ENCODE measurements at places on chromosomes 16 and 17.

- no peak for DNase-seq
Observed at GRCh38 chr17:82237746-82238471, 9.1 kb downstream of the SLC16A3 start.

DNA sequence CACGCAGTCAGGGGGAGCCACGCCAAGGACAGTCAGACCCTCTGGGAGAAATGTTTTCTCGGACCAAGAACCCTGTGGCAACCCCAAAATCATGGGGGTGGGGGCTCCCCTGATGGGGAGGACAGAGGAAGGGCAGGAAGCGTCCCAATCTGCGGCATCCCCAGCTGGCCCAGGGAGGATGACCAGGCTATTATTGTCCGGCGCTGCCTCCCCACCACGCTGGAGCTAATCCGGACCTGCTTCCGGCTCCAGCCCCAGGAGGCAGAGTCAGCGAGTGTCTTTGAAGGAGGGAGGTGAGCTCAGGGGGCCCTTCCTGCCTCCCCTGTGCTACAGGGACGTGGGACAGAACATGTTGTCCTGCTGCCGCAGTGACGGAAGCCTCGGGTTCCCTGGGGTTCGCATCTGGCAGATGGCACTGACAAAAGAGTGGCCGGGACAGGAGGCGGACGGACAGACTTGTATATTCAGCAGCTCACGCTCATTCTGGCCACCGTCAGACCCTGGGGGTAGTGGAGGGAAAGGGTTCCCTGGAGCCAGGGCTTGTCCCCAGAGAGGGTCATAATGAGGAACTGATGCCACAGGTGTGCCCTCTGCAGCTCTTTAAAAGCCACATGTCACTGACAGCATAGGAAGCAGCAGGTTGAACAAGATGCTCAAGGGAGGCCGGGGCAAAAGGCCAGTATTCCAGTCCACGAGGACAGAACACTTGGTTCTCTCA lies 54.3 kb upstream of the CDC42EP4 start:
- no peak for DNase-seq

DNA sequence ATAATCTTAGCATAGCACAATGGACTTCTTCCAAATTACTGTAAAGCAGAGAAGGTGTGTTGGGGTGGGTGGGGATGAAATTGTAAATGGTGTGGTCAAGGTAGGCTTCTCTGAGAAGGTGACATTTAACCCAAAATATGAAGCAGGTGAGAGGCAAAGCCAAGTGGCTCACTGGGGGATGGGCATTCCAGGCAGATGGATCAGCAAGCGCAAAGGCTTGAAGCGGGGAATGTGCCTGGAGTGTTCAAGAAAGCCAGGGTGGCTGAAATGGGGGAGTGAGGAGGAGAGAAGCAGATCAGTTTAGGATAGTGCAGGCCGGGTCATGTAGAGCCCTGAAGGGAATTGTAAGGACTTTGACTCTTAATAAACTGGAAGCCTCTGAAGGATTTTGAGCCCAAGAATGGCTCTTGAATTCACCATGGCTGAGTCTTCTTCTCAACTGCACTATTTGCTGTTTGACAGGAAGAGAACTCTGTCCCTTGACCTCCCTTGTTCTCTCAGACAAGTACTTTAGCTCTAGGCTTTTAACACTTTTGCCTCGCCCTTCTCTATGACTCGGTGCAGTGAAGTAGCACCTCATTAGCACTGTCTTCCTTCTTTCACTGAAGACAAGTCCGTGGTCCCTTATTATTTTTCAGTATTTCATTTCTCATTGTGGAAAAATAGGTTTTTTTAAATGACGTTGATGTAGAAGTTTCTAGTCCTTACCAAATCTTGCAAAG lies 14.7 kb downstream of the CACNG3 start:
- no peak for DNase-seq

DNA sequence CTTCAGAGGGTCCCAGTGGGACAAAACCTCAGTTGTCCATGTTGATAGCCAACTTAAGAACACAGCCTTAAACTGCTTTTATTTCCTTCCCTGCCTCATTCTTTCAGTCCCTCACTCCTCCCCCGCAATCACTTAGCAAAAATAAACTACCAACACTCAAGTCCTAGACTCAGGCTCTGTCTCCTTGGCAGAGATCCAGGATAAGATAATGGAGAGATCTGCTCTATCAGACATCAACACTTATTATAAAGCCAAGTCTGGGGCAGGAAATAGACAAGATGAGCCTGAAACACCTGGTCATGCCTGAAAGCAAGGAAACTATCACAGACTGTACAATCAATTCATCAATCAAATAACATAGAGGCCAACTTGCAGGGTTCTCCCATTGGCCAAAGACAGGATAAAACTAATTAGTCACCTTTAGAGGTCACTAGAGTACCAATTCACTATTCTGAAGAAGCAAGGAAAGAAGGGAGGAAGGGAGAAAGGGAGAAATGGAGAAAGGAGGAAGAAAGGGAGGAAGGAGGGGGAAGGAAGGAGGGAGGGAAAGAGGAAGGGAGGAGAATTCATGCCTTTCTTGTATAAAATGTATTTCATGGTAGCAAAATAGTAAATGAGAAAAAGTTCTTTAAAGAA lies 15.7 kb downstream of the HYDIN start:
- DNase-seq, result no peak

GRCh38 chr16:27230562-27231001 lies 27.3 kb downstream of the KDM8 start:
- peak; percentile 46 for DNase-seq

GRCh38 chr17:77572065-77572601 lies 386.4 kb upstream of the TNRC6C start:
- DNase-seq, result no peak

DNA sequence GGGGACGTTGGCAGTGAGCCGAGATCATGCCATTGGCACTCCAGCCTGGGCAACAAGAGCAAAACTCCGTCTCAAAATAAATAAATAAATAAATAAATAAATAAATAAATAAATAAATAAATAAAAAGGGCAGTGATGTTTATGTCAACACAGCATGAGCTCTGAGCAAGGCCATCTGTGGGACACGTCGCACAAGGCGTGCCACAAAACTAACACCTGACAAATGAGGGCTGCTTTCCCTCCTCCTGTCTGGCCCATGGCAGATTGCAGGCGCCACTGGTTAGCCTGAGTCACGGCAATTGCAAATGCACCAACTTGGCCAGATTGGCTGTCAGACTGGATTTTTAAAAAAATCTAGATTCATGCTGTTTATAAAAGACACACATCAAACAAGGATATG lies 25.9 kb upstream of the SPNS3 start:
- DNase-seq, result no peak

DNA sequence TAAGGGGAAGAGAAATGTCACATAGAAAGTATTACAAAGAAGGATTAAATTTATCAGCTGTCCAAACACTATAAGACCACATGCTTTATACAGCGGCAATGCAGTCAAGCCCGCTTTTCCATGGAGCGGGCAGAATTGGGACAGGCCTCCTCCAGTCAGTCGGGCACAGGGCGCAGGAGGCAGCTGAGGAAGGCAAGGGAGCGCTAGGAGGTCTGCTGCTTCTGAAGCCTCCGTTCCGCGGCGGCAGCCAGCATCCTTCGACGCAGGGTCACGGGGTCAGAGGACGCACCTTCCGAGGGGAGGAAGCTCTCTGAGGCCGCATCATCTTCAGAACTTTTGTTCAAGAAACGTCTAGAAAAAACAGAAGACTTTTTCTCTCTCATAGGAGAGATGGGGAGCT lies 62.6 kb downstream of the AMFR start:
- no peak for DNase-seq

DNA sequence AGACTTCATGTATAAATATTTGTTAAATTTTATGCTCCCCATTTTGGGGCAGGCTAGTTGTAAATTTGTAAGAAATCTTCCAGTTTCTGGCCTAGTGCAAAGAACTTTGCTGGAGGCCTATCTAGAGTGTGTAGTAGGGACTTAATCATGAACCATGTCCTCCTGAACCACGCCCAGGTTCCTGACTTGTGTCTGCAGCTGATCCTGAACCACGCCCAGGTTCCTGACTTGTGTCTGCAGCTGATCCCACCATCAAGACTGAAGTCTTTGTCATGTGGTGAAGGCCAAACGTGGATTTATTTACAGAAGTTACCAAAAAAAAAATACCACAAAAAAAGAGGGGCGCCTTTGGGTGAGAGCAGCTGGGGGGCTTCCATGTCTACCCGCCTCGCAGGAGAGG lies 33.1 kb downstream of the LMF1 start:
- DNase-seq, result no peak

GRCh38 chr16:85446951-85447692 lies 166.0 kb upstream of the GSE1 start:
- DNase-seq, result no peak

DNA sequence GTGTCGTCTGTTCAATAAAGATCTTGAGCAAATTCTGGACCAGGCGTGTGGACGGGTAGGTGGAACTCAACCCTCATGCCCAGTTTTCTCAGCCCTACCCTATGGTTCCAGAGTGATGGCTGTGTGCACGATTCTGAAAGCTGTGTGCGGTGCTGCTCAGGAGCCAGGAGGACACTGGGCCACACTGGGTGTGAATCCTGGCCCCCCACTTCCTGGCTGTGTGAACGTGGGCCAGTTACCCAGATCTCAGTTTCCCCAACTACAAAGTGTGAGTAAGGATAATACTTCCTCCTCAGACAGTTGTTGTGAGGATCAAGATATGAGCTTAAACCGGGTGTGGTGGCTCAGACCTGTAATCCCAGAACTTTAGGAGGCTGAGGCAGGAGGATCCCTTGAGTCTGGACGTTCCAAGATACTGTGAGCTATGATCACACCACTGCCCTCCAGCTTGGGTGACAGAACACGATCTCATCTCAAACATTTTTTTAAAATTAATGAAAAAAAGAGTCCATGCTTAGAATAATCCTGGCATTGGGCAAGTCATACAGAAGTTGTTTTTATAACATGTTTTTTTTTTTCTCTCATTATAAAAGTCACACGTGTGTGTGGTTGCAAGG lies 14.7 kb upstream of the MPRIP start:
- DNase-seq, result no peak

GRCh38 chr17:78383725-78384471 lies 5.4 kb downstream of the PGS1 start:
- peak; percentile 57 for DNase-seq

- DNase-seq, result no peak
Observed at GRCh38 chr16:75433732-75434413, 570 bp upstream of the CFDP1 start.

DNA sequence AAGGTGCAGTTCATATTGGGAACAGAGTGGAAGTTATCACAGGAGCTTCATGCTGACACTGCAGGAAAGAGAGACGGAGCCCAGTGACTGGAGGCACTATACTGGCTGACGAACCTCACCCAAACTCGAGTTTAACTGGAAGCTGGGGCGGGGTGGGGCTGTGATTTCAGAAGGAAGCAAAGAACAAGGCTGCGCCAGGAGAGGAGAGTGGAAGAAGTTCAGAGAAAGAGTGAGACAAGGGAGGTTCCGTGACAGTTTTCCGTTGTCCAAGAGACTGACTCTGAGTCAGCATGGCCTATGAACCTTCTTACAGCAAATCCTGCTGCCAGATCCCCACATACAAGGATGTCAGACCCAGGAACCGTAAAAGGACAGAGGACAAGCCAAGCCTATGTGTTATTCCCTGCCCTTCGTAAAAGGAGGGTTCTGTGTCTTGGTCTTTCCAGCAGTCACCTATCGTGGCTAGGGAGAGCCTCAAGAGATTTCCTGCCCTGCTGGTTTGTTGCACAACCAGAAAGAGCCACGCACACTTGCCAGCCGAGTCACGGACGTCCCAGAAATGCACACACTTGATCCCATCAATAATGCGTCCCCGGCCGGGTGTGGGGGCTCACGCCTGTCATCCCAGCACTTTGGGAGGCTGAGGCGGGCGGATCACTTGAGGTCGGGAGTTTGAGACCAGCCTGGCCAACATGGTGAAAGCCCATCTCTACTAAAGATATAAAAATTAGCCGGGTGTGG lies 5.1 kb downstream of the PITPNA start:
- DNase-seq, result no peak

- DNase-seq, result no peak
Observed at GRCh38 chr16:6861135-6861814, 471.4 kb upstream of the RBFOX1 start.

DNA sequence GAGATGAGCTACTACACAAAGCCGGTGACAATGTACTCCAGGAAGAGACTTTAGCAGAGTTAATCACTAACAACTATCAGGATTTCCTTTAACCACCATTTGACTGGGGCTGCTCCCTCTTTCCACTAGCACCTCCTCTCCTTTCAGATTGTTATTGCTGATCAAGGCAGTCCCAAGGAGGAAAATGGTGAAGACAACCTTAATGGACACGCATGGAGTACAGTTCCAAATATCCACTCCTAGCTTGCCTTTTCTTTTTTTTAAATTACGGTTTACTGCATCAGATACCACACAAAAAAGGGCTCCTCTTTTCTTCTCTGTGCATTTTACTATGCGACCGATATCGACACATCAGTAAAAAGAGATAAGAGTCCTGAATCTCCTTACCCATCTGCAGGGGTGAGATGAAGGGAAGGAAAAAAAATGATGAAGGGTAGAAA lies 30.9 kb downstream of the FAM222B start:
- no peak for DNase-seq

- no peak for DNase-seq
Observed at GRCh38 chr17:74117999-74118421, 85.5 kb upstream of the RPL38 start.

- no peak for DNase-seq
Observed at GRCh38 chr17:78332991-78333390, 26.9 kb downstream of the SOCS3 start.

GRCh38 chr17:79466562-79467350 lies 144.1 kb downstream of the RBFOX3 start:
- DNase-seq, result no peak

- no peak for DNase-seq
Observed at GRCh38 chr17:38449364-38449763, 21.1 kb downstream of the ARHGAP23 start.

DNA sequence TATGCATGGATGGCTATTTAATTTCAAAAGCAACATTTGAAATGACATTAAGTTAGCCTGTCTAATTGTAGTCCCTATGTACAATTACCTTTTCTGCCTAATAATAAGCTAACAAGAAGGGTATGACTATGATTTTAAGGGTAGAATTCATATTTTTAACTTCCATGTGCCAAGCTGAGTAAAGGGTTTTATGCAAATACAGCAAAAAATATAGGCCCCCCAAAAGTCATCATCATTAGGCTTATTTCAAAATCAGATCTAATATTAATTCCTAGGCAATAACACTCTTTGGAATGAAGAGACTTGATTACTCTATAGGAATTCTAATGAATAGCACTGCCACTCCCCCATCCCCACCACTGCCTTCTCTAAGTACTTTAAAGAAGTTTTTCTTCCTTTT lies 155.9 kb upstream of the DYNLRB2 start:
- no peak for DNase-seq
